ENCODE measurements at places on chromosomes 12 and 14. TPM values are rescaled to one million over a fixed set of nuclear protein-coding genes. Genes with fewer than 3 reads are reported as not detected.

RABGGTA gene
- 25.9 TPM for total RNA-seq

MAP3K9 gene
- 12.6 TPM for total RNA-seq

DNA sequence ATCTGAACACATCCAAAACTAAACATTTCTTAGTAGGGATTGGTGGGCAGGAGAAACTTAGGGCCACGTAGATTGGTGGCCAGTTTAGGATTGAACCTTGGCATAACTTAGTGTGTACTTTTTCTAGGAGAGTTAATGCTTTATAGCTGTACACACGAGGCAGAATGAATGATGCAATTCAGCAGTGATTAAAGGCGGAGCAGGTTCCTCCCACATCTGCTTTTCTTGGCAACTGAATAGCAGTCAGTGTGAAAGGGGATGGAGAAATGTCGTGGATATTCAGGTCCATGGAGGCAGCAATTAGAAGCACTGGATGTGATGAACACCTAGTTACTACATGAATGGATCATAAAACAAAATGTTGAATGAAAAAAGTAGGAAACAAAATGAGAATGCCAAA lies 493.8 kb downstream of the FUT8 start:
- no peak for DNase-seq

DNA sequence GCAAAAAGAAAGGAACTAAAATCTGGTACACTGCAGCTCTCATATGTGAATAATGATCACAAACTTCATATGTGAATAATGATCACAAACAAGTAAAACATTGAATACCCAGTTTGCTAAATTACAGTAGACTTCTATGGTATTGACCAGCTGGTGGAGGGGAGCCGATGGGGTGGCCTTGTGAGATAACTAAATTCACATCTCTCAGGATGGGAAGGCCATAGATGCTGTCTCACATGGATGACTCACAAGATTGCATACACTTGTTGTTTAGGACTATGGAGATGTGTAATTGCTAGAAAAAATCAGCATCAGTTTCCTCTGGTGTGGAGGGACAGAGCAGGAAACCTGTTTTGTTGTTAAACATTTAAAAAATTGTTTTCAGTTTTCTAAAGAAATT lies 49.2 kb downstream of the ACACB start:
- DNase-seq, result no peak

KRT85 gene
- not detected for total RNA-seq

- no peak for DNase-seq
Observed at GRCh38 chr14:61277784-61278183, 3.4 kb downstream of the TMEM30B start.

DNA sequence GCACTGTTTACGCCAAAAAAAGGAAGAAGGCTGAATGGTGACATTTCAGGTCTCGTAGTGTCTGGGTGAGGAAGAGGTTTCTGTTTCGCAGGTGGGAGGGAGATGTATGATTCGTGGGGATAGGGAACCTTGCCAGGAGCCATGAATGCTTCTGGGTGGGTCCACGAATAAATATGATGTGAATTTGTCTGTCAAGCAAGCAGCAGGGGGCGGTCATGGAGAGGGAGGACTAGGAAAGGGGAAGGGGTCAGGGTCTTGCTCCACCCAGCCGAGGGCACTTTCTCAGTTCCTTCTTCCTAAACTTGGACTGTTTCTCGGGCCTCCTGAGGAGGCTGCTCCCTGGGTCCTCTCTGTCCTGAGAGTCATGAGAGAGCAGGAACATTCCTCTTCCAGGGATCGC lies 72.5 kb downstream of the LGMN start:
- no peak for DNase-seq

DNA sequence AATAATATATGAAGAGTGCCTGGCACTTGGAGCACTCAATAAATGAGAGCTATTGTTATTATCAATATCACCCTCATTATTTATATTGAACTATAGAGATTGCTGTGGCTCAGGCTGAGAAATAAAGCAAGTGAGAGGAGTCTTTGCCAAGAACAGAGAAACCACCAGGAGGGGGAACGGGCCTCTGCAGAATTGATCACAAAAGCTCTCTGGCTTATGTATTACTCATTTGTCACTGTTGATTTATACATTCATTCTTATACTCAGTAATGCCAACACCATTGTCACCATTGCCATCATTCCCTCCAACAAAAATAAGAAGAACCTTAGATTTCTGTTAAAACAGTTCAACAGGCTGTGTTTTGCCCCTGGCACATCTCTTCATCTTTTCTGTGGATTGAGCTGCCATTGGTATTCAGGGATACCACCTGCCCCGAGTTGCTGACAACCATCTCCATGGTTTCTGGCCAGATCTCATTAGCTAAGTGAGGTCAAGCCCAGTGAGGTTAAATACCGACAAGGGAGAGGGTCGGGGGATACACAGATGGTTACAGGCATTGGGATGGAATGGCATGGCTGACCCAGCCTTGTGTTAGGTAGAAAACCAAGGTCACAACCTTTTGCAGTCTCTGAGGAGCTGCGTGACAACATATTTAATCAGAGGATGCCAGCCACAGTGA lies 21.8 kb upstream of the PCNX1 start:
- no peak for DNase-seq

DNA sequence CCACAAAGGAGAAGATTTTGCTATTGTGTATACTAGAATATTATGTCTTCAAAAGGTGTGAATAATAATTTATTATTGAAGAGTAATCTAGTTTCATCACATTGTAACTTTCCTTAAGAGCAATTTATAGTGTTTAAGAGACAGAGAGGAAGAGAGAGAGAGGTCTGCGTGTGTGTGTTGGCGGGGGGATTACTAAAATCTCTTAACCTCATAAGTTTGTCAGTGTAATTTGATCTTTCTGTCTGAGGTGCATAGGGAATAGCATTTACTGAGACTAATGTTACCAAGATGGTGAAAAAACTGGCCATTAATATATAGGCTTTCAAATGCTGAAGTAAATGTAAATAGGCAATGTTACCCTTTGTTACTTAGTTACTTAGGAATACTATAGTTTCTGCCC lies 48.2 kb upstream of the BTG1 start:
- DNase-seq, result no peak
